Activated T-helper 1 cell treated with anti-CD3 and anti-CD28 coated beads, Interleukin-2, amount 50 U/mL, for 16 hours (primary cell): ENCODE measurements at places on chromosomes 7 and 10.

- DNase-seq: no peak
Measured at GRCh38 chr10:80694930-80695329, 157.2 kb downstream of the SH2D4B start.

- DNase-seq: no peak
Measured at GRCh38 chr7:104926601-104927041, 87.4 kb upstream of the KMT2E start.

DNA sequence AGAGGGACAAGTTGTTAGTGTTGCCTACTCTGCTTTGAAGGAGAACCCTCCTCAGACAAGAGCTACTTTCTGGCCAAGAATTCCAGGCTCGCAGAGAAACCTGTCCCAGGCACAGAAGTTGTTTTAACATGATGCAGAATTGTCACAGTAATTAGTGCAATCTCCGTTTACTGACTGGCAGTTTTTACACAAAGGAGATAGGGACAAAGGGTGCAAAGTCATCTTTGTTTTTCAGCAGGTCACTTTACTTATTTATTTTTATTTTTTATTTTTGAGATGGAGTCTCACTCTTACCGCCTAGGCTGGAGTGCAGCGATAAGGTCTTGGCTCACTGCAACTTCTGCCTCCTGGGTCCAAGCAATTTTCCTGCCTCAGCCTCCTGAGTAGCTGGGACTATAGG lies 12.3 kb downstream of the TCF7L2 start:
- no peak for DNase-seq

DNA sequence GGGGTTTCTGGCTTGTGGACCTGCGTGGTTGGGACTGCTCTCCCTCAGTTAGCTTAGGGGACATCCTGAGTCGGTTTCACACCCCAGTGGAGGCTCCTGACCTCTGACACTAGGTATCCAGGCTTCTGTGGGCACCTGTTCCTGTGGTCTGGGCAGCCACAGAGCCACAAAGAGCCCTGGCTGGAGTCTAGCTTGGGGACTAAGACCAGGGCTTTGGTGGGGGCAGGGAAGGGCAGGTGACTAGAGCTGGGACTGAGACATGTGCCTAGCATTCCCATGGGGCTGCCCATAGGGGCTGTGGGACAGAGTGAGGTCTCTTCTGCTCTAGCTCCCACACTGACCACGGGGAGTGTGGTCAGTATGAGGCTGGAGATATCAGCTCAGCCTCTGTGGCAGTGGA lies 4.0 kb upstream of the TMEM270 start:
- DNase-seq: no peak

GRCh38 chr7:99126921-99127553 lies 16.9 kb downstream of the SMURF1 start:
- no peak for DNase-seq

GRCh38 chr7:41566581-41566980 lies 136.3 kb downstream of the INHBA start:
- no peak for DNase-seq

GRCh38 chr10:60937022-60937421 lies 7.0 kb downstream of the RHOBTB1 start:
- DNase-seq: no peak

GRCh38 chr7:74527842-74528241 lies 74.1 kb downstream of the GTF2IRD1 start:
- no peak for DNase-seq
